NCI-H146 (cell line): ENCODE measurements at places on chromosomes 2 and 18.

GRCh38 chr18:58323866-58324762, 280.1 kb downstream of the NEDD4L start:
- DNase-seq: no peak

DNA sequence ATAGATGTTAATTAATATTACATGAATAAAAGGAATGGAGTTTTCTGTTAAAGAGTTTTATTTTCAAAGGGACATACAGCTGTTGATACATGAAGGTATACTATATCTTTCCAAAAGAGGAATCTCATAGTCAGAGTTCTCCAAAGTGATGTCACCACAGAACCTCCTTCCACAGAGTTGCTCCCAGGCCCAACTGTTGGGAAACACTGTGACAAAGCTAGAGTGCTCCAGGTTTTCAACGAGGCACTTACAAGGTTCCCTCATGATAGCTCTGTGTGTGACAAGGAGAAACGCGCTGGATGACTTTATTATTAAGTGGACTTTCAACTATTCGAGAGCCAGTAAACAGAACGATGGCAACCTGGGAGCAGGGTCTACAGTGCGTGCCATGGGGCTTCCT, 33.5 kb downstream of the PTPN18 start:
- no peak for DNase-seq

DNA sequence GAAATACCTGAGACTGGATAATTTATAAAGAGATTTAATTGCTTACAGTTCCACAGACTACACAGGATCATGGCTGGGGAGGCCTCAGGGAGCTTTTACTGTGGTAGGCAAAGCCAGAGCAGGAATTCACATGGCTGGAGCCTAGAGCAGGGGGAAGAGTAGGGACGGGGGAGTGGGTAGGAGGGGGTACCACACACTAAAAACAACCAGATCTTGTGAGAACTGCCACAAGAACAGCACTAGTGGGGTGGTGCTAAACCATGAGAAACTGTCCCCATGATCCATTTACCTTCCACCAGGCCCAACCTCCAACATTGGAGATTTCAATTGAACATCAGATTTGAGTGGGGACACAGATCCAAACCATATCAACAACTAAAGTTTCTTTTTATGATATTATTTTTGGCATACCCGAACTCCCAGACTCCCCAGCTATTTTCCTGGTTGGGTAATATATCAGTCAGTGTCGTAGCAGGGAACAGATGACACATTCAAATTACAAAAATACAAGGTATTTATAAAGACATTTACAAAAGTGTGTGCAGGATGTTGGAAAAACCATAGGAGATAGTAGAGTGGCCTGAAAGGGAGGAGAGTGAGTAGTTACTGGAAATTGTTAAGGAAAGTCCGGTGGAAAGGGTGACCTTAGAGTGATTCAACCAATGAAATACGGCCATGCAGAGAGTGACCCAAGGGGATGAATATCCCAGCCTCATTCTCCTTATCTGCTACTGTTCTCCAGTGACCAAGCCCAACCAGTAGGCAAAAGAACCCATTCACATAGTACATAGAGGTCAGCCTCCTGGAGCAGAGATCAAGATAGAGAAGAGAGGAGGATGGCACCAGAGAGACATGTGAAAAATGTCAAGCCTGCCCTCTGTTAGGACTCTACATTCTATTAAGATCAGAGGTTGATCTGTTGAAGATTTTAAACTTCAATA, 8.8 kb downstream of the RPL37A start:
- no peak for DNase-seq

DNA sequence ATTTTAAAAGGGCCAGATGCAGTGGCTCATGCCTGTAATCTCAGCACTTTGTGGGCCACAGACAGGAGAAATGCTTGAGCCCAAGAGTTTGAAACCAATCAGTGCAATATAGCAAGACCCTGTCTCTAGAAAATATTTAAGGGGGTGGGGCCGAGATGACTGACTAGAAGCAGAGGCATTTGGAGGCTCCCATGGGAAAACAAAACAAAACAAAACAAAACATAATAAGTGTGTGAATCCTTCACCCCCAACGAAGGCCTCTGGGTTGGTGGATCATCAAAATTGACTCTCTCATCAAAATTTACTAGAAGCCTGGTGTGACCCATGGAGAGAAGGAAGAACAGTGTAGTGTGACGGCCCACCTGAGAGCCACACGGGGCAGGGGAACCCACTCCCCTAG, 560.9 kb downstream of the LRP1B start:
- DNase-seq: no peak

- DNase-seq: no peak
These were observed 37.8 kb downstream of the MBD5 start for GRCh38 chr2:148058641-148059040.

DNA sequence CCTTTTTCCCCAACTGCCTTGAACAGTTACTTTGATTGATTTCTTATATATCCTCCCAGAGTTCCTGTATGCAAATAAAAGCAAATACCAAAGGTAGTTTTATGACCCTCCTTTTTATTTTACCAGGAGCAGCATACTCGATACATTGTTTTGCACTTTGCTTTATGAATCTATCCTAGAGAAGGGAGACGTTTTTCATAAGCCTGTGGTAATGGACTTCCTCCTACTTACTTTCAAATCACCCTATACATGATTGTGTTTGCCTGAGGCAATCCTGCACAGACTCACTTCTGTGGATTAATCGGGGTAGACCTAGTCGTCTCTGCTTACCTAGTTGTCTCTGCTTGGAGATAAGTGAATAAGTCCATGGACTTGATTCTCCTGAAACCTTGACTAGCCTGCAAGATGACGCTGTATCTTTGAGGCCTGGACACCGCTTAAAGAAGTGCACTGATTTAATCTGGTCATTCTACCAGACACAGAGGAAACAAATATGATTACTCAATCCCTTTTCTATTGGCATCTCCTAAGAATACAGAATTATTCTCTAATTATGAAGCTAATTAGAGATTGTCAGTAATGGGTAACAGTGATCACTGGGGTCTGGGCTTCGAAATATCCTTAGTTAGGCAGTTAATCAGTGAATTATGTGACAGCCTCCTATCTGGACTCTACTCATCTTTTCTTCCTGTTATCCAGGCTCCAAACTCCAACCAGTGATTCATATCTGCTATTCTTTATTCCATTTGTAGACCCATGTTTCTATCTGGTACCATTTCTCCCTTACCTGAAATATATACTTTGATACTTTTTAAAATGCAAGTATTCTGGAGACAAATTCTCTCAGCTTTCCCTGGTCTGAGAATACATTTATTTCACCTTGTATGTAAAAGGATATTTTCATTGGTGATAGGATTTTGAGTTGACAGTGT, 447.4 kb upstream of the TRIB2 start:
- DNase-seq: no peak

- DNase-seq: no peak
These were observed 82.3 kb downstream of the TWIST2 start for GRCh38 chr2:238930216-238930615.

DNA sequence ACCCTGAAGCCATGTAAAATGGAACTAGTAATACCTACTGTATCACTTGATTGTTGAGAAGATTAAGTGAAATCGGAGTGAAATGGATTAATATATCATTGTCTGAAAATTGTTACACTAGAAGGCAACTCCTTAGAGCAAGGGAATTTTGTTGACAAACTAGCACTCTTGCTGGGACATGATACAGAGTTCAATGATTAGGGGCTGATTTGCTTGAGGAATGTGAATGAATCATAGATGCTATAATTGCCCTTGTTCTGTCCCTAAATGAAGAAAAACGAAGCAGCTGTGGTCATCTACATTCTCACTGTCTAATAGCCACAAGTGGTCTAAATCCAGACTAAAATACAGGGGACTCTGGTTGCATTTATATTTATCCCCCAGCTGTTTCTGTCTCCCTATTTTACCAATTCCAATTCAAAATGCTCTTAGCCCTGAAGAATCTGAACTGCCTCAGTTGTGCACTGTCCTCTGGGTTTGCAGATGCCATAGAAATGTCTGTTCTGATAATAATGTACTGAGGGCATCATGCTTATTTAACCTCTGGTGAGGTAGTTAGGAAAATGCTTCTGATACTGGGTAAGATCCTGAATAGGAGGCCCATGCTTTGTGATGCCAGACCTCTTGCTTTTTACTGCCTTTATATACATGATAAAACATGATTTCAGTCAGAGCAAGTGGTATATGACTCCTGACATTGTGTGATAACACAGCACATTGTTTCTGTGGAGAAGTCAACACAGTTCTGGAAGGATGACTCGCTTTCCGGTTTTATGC, 382.1 kb downstream of the NRXN1 start:
- no peak for DNase-seq

- no peak for DNase-seq
These were observed 141.2 kb downstream of the PID1 start for GRCh38 chr2:229129738-229130371.

GRCh38 chr18:24930478-24930877, 421.5 kb downstream of the ZNF521 start:
- DNase-seq: no peak

DNA sequence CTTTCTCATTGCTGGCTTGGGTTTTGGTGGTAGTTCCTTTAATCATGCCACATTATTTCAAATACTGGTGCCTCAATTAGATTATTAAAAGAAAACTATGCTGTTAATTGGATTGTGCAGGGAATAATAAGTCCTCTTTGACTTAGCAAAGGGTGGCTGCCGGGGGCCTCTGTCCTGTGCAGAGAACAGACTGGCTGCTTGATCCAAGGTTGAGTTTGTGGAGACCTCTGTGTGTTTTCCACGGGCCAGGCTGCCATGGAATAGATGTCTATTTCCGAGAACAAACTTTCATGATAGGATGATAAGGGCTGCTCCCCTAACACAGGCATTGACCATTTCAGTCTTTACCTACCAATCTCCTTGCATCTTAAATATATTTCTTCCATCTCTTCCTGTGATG, 30.4 kb upstream of the OTOS start:
- DNase-seq: no peak

DNA sequence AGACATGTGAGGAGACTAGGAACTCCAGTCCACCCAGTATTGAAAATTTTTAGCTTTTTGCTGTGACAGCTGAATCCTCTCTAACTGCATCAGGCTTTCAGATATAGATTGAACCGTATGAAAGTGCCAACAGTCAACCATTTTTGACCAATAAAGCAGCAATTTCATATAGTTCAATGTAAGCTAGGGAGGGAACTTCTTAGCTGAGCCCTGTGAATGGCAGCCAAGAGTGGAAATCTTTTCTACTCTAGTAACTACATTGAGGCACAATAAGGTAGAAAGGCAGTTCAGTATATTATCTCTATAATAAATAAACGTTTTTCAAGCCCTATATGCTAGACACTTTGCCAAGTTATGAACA, 96.3 kb upstream of the TANK start:
- no peak for DNase-seq

DNA sequence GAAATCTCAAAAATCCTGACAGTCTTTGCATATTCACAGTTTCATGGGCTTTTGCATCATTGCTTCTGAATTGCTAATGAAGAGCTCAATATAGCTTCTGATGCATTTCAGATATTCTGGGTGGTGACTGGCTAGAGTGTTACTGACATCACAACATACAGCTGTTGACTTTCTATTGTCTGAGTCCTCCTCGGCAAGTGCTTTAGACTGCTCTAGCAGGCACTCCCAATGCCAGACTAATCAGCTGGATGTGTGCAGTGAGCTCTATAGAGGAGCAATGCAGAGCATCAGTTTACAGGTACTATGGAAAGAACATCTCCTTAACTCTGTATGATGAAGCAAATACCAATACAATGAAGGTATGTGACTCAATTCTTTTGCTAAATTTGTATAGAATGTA, 54.9 kb downstream of the R3HDM1 start:
- peak; percentile 37 for DNase-seq

GRCh38 chr2:53945538-53945937, 25.3 kb downstream of the PSME4 start:
- no peak for DNase-seq

DNA sequence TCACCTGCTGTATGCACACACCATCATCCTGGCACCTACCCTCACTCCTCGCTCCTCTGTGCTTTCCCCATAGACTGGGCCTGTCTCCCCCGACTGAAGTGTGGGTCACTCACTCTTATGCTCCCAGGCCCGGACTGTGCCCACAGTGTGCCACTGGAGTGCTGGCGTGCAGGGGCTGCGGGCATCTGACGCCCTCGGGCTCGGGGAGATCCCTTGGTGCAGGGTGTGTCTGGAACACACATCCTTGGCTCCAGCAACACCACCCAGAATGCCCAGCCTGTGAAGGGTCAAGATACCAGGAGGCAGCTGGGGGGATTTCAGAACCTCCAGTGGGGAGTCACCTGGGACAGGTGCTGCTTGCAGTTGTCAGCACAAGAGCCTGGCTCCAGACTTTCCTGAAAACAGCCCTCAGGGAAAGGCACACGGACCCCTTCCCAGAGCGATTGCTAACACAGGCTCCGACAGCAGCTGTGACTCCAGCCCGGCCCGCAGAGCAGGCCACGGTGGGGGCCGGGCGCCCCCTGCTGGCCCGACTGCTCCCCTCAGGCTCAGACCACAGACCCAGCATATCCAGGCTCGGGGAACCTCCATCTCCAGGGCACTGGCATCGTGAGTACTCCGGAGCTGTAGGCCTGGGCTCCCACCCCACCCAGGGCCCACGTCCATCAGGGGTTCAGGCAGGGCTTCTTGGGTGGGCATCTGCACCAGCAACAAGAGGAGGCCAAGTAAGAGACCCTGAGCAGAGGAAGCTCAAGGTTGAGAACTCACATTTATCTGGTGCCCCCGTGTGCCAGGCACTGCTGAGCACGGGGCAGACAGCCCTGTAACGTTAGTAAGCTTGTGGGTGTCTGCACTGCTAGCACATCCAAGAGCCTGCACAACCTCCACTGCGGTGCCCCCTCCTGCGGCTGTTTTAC, 8.6 kb downstream of the HS1BP3 start:
- peak; percentile 53 for DNase-seq

- no peak for DNase-seq
These were observed 50.2 kb downstream of the ODC1 start for GRCh38 chr2:10397878-10398277.

DNA sequence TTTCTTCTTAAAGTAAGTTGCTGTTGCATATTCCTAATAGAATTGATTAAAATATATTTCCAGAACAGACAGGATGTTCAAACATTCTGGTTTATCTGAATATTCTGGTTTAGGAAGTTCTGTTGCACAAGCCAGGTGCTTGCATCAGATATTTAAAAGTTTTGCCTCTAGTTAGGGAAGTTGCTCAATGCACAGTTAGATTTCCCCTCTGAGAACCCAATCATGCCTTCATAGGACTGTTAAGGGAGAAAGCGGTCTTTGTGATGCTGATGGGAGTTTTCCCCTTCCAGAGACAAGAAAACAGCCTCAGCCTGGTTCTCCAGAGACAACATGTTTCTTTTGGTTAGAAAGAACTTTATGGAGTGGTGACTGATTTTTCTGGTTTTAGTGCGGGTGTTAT, 65.6 kb upstream of the REV1 start:
- DNase-seq: no peak

- DNase-seq: no peak
These were observed 136.2 kb downstream of the PXDN start for GRCh38 chr2:1607971-1608688.

DNA sequence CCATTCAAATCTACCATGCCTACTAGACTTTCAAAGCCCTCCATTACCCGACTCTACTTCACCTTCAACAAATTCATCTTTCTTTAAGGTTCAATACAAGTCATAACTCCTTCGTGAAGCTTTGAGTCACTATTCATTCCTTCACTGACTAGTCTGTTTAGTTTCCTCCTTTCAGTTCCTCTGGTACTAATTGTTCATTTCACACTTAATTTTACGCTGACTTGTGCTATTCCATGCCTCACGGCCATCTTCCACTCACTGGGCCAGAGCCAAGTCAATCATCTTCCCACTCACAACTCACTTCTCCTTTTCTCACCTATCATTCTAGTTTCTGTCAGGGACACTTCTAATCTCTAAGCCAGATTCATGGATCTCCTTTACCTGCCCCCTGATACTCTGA, 136.2 kb downstream of the MTX2 start:
- DNase-seq: no peak

GRCh38 chr18:76492669-76493212, 2.3 kb downstream of the ZNF516 start:
- peak; percentile 100 for DNase-seq
